ENCODE measurements at places on chromosomes 3 and 15.

GRCh38 chr15:85314633-85315032 is 65.8 kb upstream of the AKAP13 start:
- DNase-seq: no peak

- DNase-seq: no peak
These were observed 3.6 kb downstream of the GNAI2 start for GRCh38 chr3:50239649-50240048.

DNA sequence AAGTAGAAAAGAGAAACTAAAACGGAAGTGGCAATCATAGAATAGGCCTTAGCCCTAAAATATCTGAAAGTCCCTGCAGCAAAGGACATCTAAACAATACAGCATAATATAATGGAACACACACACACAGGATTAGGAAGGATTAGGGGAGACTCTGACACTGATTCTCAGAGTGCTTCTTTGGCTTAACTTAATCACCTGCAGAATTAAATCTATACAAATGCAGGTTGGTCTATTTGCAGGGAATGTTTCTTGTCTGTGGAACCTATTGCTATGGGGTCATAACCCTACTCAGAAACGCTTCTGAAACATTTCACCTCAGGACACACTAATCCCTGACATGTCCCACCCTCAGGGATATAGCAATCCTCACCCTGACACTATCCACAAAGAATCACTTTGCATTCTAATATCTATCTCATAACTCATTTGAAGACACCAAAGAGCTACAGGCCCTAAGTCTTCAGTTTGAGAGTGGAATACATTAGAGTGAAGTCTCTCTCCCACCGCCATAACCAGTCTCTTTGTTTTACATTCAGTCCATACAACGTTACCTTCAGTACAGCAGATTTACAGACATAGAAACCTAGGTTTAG is 1041.2 kb downstream of the TUSC7 start:
- DNase-seq: no peak

- no peak for DNase-seq
These were observed 2.7 kb downstream of the PDCD7 start for GRCh38 chr15:65130941-65131340.

- DNase-seq: no peak
These were observed 139.5 kb downstream of the MAGI1 start for GRCh38 chr3:65899226-65899625.

GRCh38 chr3:61299343-61300005 is 48.2 kb upstream of the FHIT start:
- no peak for DNase-seq

DNA sequence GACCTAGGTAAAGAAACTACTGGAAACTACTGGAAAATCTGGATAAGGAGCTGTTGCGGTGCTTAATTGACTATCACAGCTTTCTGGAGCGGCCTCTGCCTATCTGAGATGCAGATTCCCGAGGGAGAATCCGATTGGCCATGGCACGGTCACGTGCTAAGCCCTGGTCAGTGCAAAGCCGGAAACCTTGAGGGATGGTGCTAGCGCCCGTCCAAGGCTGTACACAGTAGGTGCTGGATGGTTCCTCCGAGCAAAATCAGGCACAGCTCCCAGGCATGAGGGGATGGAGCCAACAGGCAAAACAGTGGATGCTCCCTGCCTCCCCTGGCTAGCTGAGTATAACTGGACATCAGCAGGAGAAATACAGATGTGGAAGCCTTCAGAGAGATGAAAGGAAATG is 238.7 kb upstream of the HES1 start:
- DNase-seq: no peak

DNA sequence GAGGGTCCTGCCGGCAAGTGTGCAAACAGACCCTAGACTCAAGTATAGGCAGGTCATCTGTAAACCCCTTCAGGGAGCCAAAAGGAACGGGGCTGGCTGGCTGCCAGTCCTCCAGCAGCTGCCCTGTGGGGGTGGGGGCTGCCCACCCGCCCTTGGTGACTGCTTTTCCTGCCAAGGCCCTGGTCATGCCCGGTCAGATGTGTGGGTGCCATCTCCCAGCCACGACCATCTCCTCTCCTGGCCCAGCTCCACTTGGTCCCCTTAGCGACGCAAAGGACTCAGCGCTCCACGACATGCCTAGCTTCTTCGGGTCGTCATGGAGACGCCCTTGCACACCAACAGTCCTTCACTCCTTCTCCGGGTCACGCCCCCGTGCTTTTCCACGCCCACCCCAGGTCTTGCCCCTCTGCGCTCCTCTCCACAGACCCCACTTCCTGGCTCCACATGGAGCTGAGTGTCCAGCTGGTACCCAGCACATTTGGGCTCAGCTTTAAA is 2.4 kb downstream of the MUC4 start:
- DNase-seq: no peak

DNA sequence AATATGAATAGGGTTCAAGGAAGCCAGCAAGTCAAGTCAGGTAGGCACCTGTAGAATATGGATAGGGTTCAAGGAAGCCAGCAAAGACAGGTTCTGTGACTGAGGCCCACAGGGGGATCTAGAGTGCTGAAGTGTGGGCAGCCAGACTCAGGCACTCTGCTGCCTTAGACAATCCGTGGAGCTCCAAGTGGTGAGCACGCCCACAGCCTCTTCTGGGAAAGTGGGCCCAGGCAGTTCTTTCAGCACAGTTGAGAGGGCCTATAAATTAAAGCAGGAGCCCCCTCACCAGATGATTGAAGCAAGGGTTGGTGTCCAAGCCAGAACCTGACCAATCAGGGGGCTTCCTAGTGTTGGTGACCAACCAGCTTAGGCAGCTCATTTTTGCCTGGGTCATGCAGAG is 51.0 kb downstream of the ANP32A start:
- no peak for DNase-seq

- DNase-seq: no peak
These were observed 38.8 kb downstream of the CPA3 start for GRCh38 chr3:148903941-148904340.

- DNase-seq: peak; percentile 59
These were observed 1.0 kb downstream of the RFX7 start for GRCh38 chr15:56242576-56243162.

DNA sequence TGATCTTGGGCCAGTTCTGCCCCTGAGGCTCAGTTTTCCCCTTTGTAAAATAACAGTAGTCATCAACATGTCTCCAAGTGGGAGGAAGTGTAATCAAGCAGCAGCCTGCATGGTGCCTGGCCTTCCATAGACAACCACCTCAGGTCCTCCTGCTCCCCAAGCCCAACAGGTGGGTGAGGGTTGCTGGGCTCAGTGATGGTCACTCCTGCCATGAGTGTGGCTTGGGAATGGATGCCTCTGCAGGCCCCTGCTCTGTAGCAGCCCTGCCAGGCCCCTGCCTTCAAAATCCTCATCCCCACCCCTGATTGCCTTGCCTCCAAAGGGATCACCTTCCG is 59.1 kb upstream of the SLC6A1 start:
- no peak for DNase-seq

- peak; percentile 44 for DNase-seq
These were observed 4.1 kb downstream of the VHL start for GRCh38 chr3:10145685-10146084.

- DNase-seq: no peak
These were observed 103.3 kb downstream of the TPRA1 start for GRCh38 chr3:127487196-127487595.

- no peak for DNase-seq
These were observed at the start of gene EPM2AIP1 for GRCh38 chr3:36992806-36993325. EPM2AIP1 (minus strand) TSS chr3:36993131; CDS start chr3:36993077, 54 bp downstream.

GRCh38 chr3:197573048-197573767 is 17.4 kb upstream of the BDH1 start:
- DNase-seq: no peak

DNA sequence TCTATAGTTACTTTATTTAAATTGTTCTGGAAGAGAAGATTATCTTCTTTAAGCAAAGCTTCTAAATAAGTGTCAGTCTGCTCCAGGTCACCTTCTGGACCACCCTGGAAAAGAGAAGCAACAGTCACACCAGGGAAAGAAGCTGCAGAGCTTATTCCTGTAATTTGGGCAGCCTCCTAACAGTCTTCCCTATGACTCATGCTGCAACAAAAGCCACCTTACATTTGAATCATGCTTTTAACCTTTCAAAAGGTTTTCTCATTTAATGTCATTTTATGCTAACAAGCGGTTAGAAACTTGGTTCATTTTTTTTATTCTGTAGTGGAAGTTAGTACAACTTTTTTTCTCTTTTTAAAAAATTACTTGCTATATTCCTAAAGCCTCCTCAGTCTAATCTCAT is 5.3 kb upstream of the GUCA1C start:
- DNase-seq: no peak

- DNase-seq: no peak
These were observed 13.7 kb downstream of the FRMD5 start for GRCh38 chr15:44181410-44181809.

GRCh38 chr3:150260398-150260710 is 147.7 kb upstream of the TSC22D2 start:
- DNase-seq: no peak

GRCh38 chr3:111735243-111735758 is 123.8 kb upstream of the PHLDB2 start:
- DNase-seq: no peak

- no peak for DNase-seq
These were observed 11.1 kb downstream of the GRM2 start for GRCh38 chr3:51717947-51718346.

DNA sequence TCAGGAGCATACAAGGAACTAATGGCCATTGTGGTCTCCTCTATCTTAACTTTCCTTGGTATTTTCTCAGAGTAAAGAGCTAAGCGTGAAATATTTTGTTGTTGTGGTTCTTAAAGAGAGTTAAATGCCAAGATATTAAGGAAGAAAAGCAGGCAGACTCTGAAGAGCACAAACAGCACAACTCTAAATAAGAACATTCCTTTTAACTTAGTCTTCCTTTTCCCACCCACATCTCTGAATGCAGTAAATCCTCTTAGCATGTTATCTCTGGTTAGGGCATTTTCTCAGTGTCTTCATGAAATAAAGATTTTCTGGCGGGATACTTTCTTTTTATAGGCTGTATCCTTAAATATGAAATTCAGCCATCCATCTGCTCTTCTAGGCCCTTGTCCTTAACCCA is 1.5 kb downstream of the GPR87 start:
- DNase-seq: no peak

- DNase-seq: no peak
These were observed 34.1 kb upstream of the LPP start for GRCh38 chr3:188119846-188120245.

DNA sequence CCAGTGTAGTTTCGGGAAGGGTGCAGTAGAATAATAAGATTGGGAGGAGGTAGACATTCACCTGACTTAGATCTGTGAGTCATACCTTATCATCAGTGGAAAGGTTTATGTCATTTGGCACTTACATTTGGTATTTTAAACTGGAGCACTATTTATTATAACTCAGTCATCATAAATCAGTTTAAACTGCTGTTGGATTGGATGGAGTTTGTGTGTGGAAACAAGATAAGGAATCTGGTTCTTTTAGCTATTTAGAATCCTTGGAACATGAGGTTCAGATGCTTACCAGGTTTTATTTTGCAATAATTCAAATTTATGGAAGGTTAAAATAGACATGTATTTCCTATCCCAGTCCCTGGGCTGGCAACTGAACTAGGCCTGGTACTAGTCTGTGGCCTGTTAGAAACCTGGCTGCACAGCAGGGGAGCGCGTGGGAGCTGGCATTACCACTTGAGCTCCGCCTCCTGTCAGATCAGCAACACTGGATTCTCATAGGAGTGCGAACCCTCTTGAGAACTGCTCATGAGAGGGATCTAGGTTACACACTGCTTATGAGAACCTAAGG is 34.5 kb downstream of the ZFAND6 start:
- no peak for DNase-seq

GRCh38 chr3:128598884-128599664 is 51.5 kb downstream of the RPN1 start:
- DNase-seq: no peak

GRCh38 chr3:112770032-112770626 is 76.5 kb downstream of the CD200R1L start:
- DNase-seq: no peak

GRCh38 chr3:24951180-24951579 is 456.5 kb upstream of the THRB start:
- DNase-seq: peak; percentile 59

GRCh38 chr3:181253796-181254195 is 264.3 kb upstream of the DNAJC19 start:
- DNase-seq: no peak

DNA sequence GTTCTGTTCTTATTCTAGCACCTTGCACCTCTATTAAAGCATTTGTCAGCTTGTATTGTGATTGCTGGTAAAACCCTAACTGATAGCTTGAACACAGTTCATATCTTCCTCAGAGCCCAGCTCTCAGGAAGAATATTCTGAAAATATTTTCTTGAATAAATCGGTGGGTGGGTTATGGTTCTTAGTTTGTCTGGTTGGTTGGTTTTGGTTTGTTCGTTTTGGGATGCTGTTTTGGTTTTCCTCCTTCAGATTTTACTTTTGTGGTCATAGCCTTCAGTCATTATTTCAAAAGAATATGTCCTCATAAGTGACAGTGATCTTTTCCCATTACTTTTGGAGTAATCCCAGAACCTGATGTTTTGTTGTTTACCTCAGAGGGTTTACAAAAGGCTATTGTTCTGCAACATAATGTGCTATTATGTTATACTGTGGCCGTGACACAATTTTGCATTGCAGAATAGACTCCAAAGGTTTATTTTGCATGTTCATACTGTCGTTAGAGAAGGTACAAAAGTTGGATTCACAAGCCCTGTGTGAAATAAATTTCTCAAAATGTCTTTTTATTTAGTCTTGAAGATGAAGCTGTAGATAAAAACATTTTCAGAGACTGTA is 2.7 kb upstream of the TMEM87A start:
- DNase-seq: peak; percentile 94

DNA sequence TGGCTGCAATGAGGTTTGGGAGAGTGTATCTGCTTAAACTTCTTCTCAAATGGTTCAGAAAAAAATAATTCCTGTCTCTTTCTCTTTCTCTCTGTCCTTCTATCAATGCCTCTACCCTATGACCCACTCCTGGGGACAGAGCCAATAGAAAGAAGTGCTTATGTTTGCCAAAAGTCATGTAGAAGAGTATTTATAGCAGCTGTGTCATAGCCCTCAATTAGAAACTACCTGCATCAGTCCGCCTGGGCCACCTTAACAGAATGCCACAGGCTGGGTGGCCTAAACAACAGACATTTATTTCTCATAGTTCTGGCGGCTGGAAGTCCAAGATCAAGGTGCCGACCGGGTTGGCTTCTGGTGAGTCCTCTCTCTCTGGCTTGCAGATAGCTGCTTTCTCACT is 92.5 kb downstream of the HMG20A start:
- no peak for DNase-seq

DNA sequence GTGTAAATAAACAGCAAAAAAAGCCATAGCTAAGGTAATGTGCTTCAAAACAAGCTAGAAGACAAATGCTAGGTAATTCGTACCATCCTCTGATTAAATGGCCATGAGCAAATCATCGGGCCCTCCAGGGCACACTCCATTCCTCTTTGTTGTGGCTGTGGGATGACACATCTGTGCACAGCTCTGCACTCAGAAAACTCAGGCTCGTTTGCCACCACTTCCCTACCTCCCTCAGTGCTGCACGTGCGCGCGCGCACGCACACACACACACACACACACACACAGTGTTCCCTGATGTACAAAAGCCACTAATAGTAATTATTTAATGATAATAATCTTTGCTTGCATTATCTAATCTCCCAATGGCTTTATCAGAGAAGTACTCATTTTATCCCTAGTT is 336.6 kb downstream of the FEZF2 start:
- DNase-seq: no peak

GRCh38 chr15:87562203-87562602 is 694.3 kb downstream of the NTRK3 start:
- no peak for DNase-seq
